ENCODE measurements at places on chromosomes 7 and 10.

- H3K27ac ChIP-seq: no peak overlapping the region
- H3K36me3 ChIP-seq: no peaks in the 10 kb centered on the region
- H3K4me1 ChIP-seq: no peaks in the 10 kb centered on the region
- DNase-seq: no peak
Measured at GRCh38 chr7:23863209-23863787, 153.3 kb downstream of the STK31 start.

DNA sequence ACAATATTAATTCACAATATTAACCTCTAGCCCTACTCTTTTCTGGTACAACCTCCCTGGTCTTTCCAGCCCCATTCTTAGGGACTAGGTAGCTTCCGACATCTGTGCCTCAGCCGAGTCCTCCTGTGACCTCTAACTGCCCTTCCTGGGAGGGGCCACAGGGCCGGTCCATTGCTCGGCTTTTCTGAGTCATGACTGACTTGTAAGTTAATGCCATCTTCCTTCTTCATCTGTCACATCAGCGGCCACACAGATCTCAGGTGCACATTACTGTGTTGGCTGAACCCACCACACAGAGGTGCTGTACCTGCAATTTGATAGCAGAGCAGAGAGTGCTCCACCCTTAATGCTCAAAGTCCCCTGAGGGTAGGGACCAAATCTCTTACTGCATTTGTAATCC, 4.1 kb upstream of the CPA4 start:
- peaks cover 21% of the 10 kb centered on the region for H3K4me1 ChIP-seq
- H3K36me3 ChIP-seq: no peaks in the 10 kb centered on the region
- no peak for DNase-seq
- no peak overlapping the region for H3K4me3 ChIP-seq

DNA sequence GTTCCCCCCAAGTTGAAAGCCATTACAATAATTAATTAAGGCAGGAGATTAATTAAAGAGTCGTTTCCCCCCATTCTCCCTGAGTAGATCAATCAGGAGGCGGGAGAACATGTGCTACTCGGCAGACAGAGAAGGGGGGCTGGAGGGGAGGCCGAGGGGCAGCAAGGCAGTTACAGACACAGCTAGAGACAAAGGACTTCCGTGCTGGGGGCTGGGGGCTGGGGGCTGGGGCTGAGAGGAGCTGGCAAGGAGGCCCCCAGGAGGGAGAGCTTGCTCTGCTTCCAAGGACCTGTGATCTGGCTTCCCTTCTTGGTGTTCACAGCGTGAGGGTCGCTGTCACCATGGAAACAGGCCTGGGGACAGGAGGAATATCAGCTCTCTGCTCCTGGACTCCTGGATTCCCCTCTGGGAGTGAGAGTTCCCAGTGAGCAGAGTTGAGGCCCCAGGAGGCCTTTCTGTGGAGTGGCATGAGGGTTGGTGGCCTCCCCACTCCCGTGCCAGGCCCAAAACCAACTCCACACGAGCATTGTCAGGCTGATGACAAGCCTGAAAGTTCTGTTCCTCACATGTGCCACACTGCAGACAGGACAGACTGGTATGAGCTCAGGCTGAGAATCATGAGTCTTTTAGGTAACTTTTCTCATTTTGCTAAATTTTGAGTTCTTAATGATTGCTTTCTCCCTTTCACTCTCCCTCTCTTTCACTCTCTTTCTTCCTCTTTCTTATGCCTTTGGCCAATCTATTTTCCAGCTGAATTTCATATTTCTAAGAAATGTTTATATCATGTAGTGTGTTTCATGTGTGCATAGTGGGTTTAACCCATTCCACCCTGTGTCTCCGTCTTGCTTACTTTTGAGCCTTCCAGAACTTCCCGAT, 16.4 kb downstream of the FAM241B start:
- no peak overlapping the region for H3K4me3 ChIP-seq
- DNase-seq: peak; percentile 13
- H3K36me3 ChIP-seq: no peaks in the 10 kb centered on the region
- peak overlapping the region; percentile 22 for H3K27ac ChIP-seq
- H3K27me3 ChIP-seq: no peaks in the 10 kb centered on the region
- H3K4me1 ChIP-seq: peaks cover 4% of the 10 kb centered on the region

DNA sequence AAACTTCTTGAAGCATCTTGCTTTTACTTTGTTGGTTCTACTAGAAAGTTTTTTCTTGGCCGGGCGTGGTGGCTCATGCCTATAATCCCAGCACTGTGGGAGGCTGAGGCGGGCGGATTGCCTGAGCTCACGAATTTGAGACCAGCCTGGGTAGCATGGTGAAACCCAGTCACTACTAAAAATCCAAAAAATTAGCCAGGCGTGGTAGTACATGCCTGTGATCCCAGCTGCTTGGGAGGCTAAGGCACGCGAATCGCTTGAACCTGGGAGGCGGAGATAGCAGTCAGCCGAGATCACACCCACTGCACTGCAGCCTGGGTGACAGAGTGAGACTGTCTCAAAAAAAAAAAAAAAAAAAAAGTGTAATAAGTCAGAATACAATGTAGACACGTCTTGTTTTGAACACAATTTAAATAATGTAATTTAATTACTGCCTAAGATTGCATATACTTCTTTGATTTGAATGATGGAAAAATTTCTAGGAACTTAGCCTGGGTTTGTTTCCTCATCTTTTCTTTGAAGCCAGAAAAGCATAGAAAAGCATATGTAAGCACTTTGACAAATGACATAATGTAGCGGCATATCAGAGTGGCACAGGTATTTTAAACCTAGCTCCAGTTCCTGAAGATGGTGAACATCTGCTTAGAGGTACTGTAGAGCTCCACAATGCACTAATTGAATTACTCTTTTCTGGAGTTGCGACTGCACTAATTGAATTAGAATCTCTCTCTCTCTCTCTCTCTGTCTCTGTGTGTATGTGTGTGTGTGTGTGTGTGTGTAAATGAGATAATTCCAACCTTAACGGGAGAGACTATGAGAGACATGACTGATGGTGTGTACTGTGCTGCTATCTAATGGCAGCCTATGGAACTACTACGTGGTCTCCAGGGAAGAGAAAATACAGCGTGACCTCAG, 87.8 kb downstream of the BTRC start:
- no peak overlapping the region for H3K27ac ChIP-seq
- H3K27me3 ChIP-seq: no peaks in the 10 kb centered on the region
- peaks cover 8% of the 10 kb centered on the region for H3K4me1 ChIP-seq
- DNase-seq: no peak
- H3K4me3 ChIP-seq: no peak overlapping the region
- H3K36me3 ChIP-seq: no peaks in the 10 kb centered on the region

GRCh38 chr10:60573336-60573735, 183.7 kb upstream of the ANK3 start:
- H3K36me3 ChIP-seq: no peaks in the 10 kb centered on the region
- H3K27me3 ChIP-seq: no peaks in the 10 kb centered on the region
- H3K27ac ChIP-seq: no peak overlapping the region
- DNase-seq: no peak
- H3K4me1 ChIP-seq: no peaks in the 10 kb centered on the region

GRCh38 chr10:133537546-133538545, 10.7 kb downstream of the CYP2E1 start:
- no peak for DNase-seq
- peaks cover 4% of the 10 kb centered on the region for H3K36me3 ChIP-seq
- H3K4me3 ChIP-seq: no peak overlapping the region
- H3K4me1 ChIP-seq: no peaks in the 10 kb centered on the region

GRCh38 chr7:13108061-13108460, 420.6 kb downstream of the ARL4A start:
- DNase-seq: no peak
- H3K4me1 ChIP-seq: no peaks in the 10 kb centered on the region
- H3K27ac ChIP-seq: no peak overlapping the region
- H3K27me3 ChIP-seq: no peaks in the 10 kb centered on the region

DNA sequence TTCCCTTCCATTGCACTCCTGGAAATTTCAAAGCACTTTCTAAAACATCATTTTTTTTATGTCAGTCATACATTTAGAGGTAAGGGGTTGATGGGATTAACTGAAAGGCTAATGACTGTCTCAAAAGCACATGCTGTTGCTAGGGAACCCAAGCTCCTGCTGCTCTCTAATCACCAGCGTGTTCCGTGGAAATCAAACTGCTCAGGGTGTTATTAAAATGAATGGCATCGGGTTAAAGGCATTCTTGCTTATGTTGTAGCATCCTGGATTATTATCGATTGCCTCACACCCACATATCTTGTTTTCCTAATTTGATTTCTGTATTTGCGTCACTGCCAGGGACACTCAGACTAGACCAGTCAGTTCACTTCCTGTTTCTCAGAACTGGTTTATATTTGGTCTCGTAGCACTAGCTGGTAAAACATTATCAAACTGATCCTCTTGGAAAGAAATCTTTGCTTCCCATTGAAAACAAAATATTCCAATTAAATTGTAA, 216.5 kb upstream of the MKLN1 start:
- H3K4me3 ChIP-seq: peak overlapping the region; percentile 80
- peak overlapping the region; percentile 99 for H3K27ac ChIP-seq
- H3K36me3 ChIP-seq: no peaks in the 10 kb centered on the region
- no peaks in the 10 kb centered on the region for H3K4me1 ChIP-seq
- DNase-seq: no peak
